ENCODE measurements at places on chromosomes 7 and 10.

DNA sequence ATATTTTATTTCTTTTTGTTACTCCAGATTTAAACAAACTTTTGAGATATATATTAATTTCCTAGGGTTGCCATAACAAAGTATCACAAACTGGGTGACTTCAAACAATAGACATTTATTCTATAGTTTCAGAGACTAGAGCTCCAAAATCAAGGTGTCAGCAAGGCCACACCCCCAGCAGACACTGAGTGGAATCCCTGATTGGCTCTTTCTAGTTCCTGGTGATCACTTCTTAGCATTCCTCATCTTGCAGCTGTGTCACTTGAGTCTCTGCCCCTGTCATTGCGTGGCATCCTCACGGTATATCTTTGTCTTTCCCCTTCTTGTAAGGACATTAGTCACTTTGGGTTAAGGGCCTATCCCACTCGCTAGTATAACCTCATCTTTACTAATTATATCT lies 7.6 kb upstream of the SLC26A3 start:
- DNase-seq: no peak

- DNase-seq: peak; percentile 76
Observed at GRCh38 chr10:129953119-129954051, 10.7 kb downstream of the EBF3 start.

DNA sequence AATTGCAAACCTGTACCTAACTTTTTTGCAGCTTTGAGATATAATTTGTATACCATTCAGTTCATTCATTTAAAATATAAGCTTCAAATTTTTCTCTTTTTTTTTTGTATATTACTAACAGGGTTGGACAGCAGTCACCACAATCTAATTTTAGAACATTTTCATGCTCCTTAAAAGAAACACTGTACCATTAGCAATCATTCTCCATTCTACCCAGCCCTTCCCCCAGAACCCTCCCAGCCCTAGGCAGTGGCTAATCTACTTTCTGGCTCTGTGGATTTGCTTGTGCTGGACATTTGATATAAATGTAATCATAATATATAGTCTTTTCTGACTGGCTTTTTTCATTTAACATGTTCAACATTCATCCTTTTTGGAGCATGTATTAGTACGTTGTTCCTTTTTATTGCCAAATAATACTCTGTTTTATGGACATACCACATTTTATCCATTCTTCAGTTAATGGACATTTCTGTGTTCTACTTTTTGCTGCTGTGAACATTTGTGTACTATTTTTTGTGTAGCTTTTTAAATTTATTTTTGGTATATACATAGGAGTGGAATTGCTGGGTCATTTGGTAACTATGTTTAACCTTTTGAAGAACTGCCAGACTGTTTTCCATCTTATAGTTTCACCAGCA lies 40.9 kb upstream of the ST7 start:
- no peak for DNase-seq

- no peak for DNase-seq
Observed at GRCh38 chr10:47360419-47361040, 12.4 kb downstream of the RBP3 start.

- no peak for DNase-seq
Observed at GRCh38 chr10:77849039-77849664, 77.4 kb downstream of the DLG5 start.

GRCh38 chr7:30583181-30583580 lies 11.5 kb upstream of the GARS1 start:
- no peak for DNase-seq

- no peak for DNase-seq
Observed at GRCh38 chr7:22782616-22783232, 39.9 kb downstream of the TOMM7 start.

DNA sequence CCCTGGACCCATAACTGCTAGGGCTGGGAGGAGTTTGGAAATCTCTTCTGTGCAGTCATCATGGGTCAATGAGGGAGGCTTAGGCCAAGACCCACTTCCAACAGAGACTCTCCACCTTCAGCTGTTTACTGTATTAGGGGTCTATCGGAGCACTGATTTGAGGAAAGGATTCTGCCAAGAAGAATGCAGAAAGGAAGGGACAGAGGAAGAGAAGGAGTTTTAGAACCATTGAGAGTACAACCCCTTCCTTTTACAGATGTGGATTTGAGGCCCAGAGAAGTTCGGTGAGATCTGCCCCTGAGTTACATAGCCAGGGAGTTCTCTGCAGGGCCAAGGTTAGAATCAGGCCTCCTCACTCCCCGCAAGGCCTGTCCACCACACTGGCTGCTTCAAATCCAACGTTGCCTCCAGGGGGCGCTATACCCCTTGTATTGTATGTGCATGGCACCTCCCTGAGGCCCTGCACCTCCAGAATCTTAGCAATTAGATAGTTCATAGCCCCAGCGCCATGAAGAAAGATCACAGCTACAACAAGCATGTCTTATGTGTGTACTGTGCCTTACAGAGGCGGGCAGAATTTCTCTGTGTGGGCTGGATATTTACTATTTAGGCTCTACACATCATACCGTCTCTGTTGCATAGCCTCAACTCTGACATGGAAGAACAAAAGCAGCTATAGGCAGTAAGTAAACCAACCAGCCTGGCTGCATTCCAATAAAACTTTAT lies 246.8 kb downstream of the SKIDA1 start:
- peak; percentile 85 for DNase-seq

DNA sequence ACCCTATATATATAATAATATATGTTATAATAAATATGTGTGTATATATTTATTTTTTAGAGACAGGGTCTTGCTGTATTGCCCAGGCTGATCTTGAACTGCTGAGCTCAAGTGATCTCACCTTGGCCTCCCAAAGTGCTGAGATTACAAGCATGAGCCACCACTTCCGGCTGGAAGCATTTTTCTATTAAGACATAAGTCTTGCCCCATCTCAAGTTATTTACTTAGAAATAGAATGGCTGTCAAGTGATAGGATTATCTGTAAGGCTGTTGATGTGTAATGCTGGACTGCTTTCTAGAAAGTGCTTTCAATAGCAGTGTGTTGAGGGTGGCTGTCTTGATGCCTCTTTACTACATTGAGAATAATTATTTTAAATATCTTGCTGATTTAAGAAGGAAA lies 65.2 kb downstream of the ZMYND11 start:
- no peak for DNase-seq

GRCh38 chr7:102874166-102874829 lies 38.5 kb upstream of the LRRC17 start:
- peak; percentile 55 for DNase-seq

DNA sequence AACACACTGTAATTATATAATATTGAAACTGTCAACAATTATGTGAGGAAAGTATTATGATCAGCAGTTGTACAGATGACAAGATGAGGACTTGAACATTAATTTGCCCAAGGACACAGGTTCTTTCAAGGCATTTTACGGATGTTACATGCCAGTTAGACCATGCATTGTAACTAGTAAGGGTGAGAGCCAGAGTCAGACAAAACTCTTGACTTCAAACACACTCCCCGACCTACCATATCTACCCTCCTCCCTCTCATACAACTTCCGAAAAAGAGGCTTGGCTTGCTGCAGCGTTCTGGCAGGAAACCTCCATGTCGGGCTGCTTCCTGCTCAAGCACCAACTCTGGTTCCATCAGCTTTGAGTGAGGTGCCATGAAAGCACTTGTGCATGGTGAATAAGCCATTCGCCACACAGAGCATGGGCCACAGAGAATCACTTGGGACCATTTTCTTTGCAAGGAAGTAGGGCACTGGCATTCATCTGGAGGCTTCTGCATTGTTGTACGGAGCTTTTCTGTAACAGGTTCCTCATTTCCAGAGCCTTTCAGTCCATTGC lies 53.2 kb downstream of the FOXI2 start:
- DNase-seq: no peak

DNA sequence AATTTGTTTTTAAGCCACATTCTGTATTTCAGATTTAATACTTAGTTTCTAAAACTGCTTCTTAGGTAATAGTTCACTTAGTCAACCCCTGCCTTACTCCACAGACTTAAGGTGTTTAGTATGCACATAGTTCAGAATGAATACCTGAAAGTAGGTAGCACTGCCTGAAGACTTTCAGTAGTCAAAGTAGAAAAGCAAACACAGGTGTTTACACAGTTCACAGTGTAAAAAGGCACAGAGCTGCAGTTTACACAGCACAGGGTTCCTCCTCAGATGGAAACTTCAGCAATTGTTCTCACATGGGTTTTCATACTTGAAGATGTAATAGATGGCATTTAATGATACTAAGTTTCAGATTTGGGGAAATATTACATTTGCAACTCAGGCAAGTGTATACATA lies 3.1 kb upstream of the PKD1L1 start:
- DNase-seq: no peak

DNA sequence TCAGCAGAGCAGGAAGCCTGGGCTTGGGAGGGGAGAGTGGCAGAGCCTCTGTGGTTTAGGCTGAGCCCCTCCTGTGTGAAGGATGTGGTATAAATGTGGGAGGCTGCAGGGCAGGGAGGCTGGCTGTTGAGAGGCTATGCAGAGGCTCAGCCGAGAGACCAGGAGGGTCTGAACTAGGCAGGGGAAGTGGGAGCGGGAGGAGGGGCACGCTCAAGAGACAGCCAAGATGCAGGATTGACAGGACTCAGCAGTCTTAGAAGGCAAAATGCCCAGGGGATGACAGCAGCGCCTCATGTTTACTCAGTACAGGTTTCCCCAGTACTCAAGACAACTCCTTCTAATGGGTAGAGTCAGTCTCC lies 24.3 kb downstream of the BTBD16 start:
- DNase-seq: no peak

DNA sequence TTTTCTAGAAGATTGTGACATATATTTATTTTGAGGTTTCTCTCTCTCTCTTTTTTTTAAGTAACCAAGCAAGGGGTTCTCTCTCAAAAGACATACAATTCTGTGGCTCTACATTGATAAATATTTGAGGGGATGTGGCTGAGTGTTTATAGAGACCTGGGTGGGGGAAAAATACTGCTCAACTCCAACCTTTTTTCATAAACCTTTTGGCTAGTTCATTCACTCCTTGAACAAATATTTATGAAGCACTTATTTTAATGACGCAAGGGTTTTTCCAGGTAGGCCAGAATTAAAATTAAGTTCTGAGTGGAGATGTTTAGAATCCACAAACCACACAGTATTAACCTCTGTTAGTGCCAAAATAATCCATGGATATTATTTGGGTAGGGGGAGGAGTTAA lies 100.2 kb downstream of the PTPRE start:
- DNase-seq: no peak

DNA sequence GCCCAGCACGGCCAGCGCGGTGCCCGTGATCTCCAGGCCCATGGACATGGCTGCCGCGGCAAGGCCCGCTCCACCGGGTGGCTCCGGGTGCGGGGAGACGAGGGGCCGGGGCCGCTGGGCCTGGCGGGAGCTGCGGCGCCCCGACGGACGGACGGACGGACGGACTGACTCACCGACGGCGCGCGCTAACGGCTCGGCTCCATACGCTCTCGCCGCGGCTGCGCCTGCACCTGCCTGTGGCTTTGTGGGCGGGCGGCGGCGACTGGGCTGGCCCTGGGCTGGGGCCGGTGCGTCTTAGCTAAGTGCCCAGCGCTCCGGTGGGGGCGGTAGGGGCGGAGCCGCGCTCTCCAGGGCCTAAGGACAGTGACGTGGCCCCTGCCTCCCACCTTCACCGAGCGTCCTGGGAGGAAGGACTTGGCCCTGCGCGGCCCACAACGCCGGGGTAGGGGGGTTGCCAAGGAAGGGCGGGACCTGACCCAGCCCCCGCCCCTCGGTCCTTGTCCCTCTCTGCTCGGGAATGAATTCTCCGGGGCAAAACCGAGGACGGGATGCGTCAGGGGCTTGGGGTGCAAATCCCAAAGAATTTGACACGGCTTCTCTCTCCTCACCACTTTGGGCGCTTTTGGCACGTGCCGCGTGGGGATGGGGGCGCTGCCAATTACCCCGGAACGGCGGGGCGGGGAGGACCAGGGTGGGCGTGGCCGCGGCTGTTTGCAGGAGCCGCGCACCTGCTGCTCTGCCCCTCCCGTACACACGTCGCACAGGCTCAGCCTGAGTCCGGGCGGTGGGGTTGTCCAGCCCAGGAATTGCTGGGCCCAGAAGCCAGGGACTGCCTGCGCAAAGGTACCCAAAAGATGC lies at the start of gene CLDN3:
CLDN3 (minus strand) TSS at position 269 of the 858 bp plus-strand sequence; CDS start at position 48, 221 bp downstream.
- no peak for DNase-seq

DNA sequence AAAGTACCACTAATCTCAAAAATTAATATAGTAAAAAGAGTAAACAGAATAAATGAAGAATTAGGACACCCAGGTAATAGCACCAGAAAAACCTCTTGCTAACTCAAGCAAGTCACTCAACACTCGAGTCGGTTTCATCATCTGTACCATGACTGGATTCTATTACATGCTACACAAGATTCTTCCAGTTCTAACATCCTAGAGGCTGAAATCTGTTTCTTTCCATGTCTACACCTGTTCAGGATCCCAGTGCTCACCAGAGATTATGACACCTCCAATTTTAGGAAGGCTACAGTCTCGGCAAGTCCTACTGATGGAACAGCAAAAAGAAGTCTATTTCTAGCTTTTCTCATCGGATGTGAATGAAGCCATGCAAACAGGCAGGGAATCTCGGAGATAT lies 95.3 kb upstream of the ANK3 start:
- DNase-seq: no peak

GRCh38 chr10:71658467-71658745 lies 61.2 kb downstream of the C10orf105 start:
- no peak for DNase-seq

DNA sequence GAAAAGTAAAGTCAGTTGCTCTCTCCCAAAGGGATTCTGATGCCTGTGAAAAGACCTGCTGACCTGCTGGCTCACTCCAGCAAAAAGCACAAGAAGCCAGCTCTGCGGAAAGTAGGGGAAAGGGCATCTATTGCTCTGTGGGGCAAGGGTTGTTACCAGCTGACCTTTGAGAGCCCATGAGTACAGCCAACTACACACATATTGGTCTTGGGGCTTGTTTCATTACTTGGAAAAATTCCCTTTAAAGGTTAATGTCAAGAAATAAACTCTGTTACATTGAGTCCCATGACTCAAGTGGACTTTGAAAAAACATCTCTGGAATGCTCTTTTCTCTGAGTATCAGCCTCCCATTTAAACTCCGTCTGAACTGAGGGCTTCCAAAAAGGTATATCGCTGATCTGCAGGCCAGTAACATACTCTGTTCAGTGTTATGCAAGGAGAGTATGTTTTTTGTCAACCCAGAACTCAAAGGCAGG lies 53.2 kb downstream of the PANK1 start:
- no peak for DNase-seq

- DNase-seq: no peak
Observed at GRCh38 chr10:9577746-9578145, 1439.9 kb upstream of the CELF2 start.

GRCh38 chr7:96118449-96119001 lies 203.4 kb downstream of the SLC25A13 start:
- no peak for DNase-seq

GRCh38 chr7:126699707-126700106 lies 553.0 kb downstream of the GRM8 start:
- DNase-seq: no peak

GRCh38 chr10:27534161-27534700 lies 30.1 kb downstream of the RAB18 start:
- no peak for DNase-seq

DNA sequence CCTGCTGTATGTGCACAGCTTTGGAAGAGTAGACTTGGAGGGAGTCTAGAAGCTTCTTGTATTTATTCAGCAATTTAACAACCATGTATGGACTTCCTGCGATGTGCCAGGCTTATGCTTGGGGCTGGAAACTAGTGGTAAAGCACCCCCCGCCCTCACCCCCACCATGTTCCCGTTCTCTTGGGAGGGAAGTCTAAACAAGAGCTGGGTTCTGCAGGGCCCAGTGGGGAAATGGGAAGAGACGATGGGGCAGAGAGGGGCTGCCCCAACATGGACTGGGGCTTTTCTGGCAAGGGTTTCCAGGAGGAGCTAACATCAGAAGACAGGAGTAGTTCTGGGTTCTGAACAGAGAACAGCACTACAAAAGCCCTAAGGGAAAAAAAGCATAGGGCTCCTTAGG lies 8.0 kb downstream of the RASSF4 start:
- DNase-seq: no peak

All from GM04504 (cell line).